ENCODE measurements at places on chromosomes 7 and 10.

DNA sequence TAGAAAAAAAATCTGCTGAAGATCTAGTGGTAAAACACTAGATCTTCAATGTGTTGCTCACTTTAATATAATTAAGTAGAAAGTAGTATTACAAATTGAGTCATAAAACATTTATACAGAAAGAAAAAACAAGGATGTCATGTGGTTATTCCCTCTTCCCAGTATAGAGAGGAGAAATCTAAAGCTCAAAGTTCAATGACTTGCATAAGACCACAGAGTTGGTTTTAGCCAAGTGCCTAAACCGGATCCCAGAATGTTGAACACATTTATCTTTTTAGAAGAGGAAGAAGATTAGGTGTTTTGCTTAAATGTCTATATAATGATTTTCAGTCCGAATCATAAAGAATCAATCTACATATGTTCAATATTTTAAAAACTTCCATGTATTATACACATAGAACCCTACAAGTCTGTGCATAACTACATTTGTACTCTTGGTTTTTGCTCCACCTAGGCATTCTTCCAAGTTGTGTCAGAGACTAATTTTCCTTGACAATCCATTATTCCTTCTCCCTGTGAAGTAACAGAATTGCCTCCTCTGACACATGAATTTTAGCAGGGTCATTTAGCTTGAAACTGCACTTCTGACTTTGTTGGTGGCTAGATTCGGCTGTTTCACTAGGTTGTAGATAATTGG is 389.2 kb downstream of the MAGI2 start:
- no peak for DNase-seq

DNA sequence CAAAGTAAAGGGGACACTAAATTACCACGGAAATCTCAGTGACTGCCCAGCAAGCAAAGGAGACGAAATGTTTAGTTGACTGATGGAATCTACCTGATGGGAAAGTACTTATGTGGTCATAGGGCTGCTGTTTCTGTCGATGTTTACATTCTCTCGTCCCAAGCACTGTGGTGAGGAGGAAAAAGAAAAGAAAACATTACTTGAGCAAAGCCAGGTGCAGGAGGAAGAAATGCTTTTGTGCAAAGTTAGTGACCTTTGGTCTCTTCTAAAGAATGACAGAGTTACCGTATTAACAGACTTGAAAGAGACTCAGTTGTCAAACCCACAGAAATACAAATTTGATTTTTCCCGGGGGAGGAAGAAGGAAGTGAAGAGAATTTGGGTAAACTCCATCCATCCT is 43.3 kb upstream of the FMC1 start:
- DNase-seq: no peak

- DNase-seq: no peak
Observed at GRCh38 chr7:12630513-12630819, 57.0 kb upstream of the ARL4A start.

DNA sequence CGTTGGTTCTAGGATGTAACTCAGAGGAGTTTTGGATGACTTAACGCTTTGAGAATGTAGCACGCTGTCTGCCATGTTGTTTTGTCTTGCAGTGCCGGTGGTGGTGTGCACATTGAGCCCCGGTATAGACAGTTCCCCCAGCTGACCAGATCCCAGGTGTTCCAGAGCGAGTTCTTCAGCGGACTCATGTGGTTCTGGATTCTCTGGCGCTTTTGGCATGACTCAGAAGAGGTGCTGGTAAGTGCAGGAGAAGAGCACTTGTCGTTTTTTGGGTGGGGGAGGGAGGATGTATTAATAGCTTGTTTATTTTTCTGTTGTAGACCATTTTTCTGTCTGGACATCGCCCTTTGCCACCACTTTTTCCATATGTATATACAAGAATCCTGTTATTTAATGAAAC is 6.3 kb downstream of the NDUFB2 start:
- DNase-seq: no peak

GRCh38 chr7:100803398-100804161 is 23.7 kb downstream of the EPHB4 start:
- DNase-seq: peak; percentile 85

DNA sequence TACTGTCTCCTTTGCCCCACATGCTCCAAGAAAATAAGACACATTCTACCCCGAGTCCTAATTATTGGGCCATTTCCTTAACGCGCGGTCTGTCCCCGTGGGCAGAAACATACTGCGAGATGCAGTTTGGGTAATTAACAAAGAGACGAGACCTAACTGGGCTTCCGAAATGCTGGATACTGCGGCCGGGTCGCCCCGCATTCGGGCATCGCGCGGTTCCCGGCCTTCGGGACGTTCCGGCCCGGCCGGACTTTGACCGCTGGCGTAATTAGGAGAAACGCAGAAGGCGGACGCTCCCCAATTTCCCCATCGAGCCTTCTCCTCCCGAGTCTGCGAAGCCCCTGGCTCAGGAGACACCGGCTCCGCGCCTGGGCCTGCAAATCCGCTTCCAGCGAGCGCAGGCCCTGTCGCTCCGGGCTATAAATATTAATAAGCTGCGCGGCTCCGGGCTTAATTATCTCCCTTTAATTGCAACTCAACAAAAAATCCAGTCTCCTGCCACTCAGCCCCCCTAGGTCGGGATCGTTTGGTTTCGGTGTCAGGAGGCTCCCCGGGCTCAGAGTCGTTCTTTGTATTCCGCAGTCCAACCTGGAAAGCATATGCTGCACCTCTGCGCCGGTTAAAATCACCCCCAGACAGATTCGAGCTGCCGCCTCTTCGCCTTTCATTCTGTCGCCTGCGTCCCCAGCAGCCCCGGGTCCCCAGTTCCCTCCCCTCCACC is 131.5 kb downstream of the SPAG6 start:
- DNase-seq: no peak

DNA sequence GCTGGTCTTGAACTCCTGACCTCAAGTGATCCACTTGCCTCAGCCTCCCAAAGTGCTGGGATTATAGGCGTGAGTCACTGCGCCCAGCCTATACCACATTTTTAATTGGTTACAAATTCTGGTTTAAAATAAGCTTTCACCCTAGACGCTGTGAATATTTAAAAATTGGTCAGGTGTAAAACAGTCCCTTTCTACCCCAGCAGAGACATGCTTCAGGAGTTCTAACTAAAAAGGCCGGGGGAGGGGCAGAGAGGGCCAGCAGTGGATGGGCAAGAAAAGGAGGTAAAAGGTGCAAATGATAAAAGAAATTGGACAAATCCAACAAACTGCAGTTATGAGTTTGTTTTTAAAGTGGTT is 70.0 kb downstream of the WAPL start:
- DNase-seq: no peak

DNA sequence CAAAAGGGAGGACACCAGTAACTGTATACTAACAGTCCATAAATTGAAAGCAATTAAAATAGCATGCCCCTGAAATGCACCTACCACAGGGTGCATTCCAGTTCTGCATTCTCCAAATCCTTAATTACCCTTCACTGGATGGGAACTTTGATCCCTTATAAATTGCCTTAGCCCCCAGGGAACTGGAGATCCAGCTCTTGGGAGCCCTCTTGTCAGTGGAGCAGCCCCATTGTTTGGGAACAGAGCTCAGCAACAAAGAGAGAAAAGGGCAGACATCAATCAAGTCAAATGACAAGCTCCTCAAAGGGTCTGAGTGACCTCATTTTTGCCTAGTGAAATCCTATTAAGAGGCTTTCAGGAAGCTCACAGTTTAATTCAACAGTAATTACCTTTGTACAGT is 472.6 kb downstream of the XPNPEP1 start:
- no peak for DNase-seq

- DNase-seq: no peak
Observed at GRCh38 chr10:101607124-101607523, 19.0 kb downstream of the DPCD start.

- DNase-seq: no peak
Observed at GRCh38 chr10:71015674-71016073, 127.3 kb upstream of the PCBD1 start.

DNA sequence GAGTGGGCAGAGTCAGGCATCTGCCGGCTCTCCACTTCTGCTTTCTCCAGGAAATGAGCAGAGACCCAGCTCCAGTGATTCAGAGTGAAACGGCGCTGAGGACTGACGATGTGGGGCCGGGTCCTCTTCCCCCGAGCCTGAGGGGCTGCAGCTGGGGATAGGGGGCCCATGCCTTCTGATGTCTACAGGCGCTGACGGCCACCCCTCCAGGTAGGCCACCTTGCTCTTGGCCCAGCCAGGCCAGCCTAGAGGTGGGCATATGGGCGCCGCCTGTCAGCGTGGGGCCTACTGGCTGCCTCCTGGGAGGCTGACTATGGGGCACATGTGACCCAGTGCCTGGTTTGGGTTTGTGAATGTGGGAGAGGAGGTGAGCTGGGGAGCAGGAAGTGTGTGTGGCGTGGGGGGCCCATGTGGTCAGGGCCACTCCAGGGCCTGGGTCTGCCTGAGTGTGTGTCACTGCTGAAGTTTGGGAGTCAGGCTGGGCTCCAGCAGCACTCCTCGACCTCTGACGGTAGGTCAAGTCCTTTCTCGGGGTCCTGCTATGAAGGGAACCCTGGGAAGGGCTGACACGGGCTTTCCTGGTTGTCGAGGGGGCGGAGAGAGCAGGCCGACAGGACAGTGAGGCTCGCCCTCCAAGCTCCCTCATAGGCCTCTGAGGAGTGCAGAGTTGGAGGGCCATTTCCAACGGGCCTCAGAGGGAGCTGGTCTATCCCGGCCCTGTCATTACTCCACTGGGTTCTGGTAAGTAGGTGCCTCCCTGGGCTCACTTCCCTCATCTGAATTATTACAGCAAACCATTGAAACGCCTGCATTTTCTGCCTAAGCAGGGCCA is at the start of gene WDFY4:
WDFY4 (plus strand) TSS at position 82 of the 832 bp plus-strand sequence. CDS start 24,860 bp downstream, outside the sequence.
- DNase-seq: no peak

GRCh38 chr10:55793024-55793423 is 568.0 kb downstream of the ZWINT start:
- DNase-seq: no peak

GRCh38 chr10:23015021-23015707 is 80.2 kb upstream of the MSRB2 start:
- DNase-seq: no peak

GRCh38 chr7:82506702-82507101 is 63.1 kb upstream of the CACNA2D1 start:
- DNase-seq: no peak

- no peak for DNase-seq
Observed at GRCh38 chr7:117219485-117219884, 103.4 kb downstream of the WNT2 start.

GRCh38 chr10:60605476-60605875 is 172.8 kb upstream of the CDK1 start:
- no peak for DNase-seq

GRCh38 chr7:55309040-55309991 is 55.8 kb upstream of the LANCL2 start:
- DNase-seq: no peak

DNA sequence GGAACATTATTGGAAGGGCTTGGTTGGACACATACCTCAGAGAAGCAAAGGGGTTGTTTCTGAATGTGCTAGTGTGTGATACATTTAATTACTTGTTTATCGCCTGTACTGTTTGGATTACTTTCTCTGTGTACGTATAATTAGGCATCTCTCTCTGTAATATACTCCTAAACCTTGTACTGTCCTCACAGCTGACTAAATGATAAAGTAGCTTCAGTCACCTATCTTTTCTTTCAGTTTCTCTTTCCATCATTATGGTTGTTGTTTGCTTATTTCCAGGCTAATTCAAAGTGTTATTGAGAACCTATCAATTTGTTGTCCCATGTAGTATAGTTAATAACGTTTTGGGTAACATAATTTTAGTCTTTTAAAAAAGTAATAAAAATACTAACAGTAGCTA is 34.0 kb downstream of the MXI1 start:
- DNase-seq: no peak

DNA sequence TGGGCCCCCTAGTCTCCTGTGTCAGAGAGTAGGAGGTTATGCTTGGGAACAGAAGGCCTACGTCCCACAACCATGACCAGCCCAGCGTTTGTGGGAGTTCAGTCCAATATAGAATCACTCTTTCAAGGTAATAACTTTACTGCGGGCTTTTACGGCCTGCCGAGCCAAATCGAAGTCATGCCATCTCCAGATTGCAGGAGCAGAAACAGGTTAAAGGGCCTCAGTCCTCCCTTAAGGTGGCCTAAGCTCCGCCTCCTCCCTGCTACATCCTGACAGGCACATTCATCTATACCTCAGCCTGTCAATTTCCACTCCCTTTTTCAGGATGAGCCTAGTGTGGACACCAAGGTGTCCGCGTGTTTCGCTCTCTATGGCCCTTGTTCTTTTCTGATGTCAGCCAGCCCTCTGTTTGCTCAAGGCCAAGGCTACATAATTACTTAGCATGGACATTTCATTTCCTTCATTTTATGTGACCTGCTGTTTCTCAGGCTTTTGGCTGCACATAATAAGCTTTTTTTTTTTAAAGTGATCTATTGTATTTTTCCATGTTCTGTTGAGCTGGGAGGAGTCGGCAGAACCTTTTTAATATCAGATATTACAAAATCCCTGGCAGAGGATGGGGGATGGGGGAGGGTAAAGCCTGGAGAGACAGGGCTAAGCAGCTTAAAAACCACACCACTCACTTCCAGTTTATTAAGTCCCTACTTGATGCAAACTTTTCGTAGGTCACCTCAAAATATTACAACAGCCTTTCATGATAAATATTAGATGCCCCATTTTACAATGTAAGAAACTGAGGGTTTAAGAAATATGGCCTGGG is 84.6 kb downstream of the CACNB2 start:
- no peak for DNase-seq

- DNase-seq: no peak
Observed at GRCh38 chr7:13860734-13861133, 128.7 kb downstream of the ETV1 start.

- DNase-seq: no peak
Observed at GRCh38 chr10:77334501-77334900, 303.1 kb downstream of the KCNMA1 start.

- DNase-seq: peak; percentile 5
Observed at GRCh38 chr7:13279854-13280435, 592.5 kb downstream of the ARL4A start.

- DNase-seq: no peak
Observed at GRCh38 chr7:128020159-128020558, 11.1 kb downstream of the LRRC4 start.

- no peak for DNase-seq
Observed at GRCh38 chr10:26095781-26096180, 120.8 kb upstream of the GAD2 start.

DNA sequence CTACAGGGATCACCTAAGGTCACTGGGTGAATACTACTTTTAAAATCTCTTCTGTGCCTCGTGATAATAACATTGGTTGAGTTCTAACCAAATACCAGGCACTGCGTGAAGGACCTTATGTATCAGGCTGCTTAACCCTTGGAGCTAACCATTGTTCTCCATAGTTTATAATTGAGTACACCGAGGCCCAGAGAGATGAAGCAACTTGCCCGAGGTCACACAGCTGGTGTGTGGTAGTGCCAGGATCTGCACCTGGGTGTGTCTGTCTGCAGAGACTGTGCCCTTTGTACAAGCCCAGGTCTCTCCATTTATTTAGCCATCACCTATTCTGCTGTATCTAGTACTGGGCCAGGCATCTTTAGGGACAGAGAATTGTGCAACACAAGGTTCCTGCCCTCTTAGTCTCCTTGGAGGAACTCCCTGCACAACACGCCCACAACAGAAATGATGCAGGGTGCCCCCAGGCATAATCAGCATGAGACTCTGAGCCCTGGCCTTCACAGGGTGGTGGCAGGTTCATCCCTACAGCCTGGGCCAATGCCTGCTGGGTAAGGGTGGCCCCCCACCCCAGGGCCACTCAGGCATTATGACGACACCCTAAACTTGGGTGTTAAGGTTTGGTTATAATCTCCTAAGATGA is 31.5 kb downstream of the UNC5B start:
- no peak for DNase-seq
